ENCODE measurements at places on chromosomes 7 and 10. TPM values are rescaled to one million over a fixed set of nuclear protein-coding genes. Genes with fewer than 3 reads are reported as not detected.

- no peak for DNase-seq
Observed at GRCh38 chr7:116742641-116743040, 70.6 kb downstream of the MET start.

DNA sequence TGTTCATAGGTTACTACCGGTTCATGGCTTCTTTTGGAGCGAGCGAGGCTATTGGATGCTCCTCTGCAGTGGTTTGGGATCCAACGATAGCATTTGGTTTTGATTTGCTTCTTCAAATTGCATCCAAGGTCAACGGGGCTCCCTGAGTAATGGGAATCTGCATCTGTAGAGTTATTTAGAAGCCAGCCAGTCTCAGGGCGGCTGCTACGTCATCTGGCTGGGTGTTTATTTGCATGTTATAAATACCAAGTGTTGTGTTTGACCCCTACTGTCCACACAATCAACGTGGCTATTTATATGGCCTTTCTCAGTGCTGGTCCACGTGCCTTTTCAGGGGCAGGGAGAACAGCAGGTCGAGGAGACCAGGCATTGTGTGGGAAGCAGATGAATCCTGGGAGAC, 137.7 kb downstream of the PRPF18 start:
- DNase-seq = no peak

DNA sequence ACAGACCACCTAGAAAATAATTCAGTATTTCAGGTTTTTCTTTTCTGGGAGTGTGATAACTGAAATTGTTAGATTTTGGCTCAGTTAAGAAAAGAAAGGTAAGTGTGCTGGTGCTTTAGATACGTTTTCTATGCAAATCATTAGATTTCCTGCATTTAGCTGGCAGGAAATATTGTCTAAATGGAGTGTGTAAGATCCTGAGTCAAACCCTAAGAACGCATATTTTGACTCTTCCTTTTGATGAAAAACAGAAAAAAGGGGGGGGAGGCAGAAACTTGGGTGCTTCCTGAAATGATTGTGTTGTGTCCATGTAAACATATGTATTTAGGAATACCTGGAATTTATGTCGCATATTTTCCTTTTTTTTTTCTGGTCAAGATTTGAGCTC, 1.2 kb downstream of the GRK5 start:
- peak; percentile 45 for DNase-seq

The TAS2R4 gene
- 0.20 TPM for total RNA-seq

GRCh38 chr7:148894591-148894990, 10.5 kb upstream of the EZH2 start:
- no peak for DNase-seq

DNA sequence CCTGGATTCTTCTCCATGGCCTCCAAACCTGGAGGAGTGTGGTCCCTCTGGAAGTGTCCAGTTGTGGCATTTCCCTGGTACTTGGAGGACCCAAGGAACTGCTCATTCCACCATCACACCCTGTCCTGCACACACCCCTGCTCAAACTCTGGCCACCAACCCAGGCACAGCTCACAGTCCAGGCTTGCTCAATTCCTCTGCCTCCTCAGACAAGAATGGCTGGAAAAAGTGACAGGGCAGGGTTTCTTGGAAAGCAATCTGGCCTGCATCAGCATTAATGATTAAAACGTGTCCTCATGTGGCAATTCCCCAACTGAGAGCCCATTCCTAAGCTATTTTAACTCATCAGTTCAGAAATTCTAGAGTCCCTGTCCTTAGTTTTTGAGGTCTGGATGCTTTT, 17.2 kb upstream of the TPST1 start:
- DNase-seq = no peak

DNA sequence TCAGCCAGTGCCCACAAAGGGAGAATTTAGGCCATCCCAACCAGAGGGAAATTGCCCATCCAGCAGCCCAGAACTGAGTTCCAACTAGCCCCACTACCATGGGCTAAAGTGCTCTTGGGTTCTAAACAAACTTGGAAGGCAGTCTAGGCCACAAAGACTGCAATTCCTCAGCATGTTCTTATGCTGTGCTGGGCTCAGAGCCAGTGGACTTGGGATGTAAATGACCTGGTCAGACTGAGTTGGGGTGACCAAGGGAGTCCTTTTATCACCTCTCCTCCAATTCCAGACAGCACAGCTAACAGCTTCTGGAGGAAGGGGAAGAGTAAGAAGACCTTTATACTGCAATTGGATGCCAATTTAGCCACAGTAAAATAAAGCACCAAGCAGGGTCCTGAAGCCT, 607.2 kb upstream of the KCND2 start:
- DNase-seq = no peak

All from M059J (cell line).